ENCODE measurements at places on chromosomes 2 and 18.

DNA sequence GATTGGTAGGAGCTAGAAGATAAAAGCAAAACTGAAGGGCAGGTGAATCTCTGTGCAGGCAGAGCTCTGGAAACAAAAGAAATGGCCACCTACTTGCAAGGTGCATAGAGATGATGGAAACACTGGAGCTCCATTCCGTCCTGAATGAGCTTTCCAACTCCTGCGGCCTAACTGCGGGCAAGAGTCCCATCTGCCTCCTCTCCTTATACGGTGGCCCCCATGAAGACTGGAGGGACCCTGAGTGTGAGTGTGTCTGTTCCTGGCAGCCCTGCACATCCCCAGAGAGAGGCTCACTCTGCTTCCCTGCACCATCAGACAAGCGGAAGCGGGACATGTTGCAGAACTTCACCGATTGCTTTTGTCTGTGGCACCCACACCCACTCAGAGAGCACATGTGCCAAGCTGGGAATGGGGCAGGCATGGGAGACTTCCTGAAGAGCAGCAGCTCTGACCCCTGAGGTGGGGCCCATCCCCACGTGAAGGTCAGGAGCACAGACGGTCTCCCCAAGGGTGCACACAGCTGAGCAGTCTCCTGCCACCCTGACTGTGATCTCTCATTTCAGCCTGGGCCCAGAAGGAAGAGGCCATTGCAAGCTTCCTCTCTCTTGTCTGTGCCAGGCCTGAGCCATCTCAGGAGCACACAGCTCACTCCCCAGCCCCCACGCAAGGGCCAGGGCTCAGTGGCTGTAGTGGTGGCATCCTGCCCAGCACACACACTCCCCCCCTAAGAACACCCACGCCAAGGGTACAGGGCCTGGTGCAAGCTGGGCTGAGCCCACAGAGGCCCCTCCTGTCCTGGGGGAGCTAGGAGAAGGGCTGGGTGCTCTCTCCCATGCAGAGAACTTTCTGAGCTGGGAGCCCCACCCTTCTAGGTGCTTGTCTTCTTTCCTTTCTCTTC, 75.3 kb downstream of the STPG4 start:
- DNase-seq = no peak

- no peak for DNase-seq
Measured at GRCh38 chr2:118627156-118627555, 220.3 kb downstream of the EN1 start.

- DNase-seq = no peak
Measured at GRCh38 chr18:13398631-13399030, 180.1 kb downstream of the LDLRAD4 start.

GRCh38 chr18:80232710-80233109, 14.6 kb downstream of the PARD6G start:
- DNase-seq = no peak

DNA sequence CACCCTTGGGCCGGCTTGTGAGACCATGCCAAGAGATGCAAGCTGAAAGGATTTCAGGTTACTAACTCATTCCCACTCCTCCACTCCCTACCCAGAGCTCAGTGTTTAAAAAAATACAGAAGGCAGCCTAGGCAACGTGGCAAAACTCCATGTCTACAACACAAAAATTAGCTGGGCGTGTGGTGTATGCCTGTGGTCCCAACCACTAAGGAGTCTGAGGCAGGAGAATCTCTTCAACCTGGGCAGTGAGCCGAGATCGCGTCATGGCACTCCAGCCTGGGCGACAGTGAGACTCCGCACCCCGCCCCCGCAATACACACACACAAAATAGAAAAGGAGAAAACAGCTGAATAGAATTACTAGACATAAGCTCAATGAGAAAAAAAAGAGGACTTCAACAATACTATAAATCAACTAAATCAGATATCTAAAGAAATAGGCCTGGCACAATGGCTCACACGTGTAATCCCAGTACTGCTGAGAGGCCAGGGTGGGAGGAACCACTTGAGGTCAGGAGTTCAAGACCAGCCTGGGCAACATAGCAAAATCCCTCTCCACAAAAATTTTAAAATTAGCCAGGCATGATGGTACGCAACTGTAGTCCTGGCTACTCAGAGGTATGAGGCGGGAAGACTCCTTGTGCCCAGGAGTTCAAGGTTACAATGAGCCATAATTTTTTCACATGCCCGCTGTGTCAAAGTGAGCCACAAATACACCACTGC, 10.1 kb downstream of the IWS1 start:
- DNase-seq = peak; percentile 95

DNA sequence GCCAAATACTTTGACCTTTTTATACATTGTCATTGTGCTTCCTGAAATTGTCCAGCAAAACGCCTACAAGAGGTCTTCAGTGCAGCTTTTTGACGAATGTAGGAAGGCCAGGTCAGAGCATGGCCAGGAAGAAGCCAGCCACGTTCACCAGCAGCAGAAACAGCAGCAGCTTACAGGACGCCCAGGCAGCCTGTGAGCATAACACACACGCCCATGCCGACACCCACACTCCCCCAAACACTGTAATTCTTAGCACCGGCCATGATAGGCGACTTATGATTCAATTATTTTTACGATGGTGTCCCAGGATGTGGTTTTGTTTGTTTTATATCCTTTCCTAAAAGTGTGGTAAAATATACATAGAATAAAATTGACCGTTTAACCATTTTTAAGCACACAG, 249.1 kb upstream of the SALL3 start:
- no peak for DNase-seq

DNA sequence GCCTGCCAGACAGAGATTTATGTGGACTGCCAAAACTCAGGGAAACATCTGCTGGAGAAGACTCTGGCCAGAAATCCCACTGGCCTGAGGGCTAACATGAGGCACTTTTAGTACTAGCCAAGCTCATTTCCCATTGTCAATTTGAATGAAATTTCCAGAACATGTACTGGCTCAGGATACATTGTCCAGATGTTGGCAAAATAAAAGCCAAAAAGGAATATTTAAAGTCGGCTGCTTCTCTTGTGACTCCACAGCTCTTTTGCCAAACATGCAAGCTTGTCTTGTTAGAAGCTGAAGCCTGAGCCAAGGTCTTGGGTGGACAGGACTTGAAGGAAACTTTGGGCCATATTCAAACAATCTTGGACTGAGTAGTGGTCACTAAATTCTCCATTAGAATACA, 215.5 kb downstream of the NCKAP5 start:
- DNase-seq = no peak

- DNase-seq = no peak
Measured at GRCh38 chr2:74658516-74658915, 4.5 kb downstream of the SEMA4F start.

DNA sequence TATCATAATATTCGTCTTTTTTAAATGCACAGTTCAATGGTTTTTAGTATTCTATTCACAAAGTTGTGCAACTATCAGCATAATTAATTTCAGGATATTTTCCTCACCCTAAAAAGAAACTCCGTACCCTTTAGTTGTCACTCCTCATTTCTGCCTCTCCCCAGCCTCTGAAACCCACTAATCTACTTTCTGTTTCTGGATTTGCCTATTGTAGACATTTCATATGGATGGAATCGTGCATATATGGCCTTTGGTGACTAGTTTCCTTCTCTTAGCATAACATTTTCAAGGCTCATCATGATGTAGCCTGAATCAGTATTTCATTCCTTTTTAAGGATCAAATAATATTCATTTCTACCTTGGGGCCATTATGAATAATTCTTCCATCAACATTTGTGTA, 18.5 kb downstream of the NEURL3 start:
- no peak for DNase-seq

- no peak for DNase-seq
Measured at GRCh38 chr2:231900486-231900942, 25.7 kb downstream of the NPPC start.

DNA sequence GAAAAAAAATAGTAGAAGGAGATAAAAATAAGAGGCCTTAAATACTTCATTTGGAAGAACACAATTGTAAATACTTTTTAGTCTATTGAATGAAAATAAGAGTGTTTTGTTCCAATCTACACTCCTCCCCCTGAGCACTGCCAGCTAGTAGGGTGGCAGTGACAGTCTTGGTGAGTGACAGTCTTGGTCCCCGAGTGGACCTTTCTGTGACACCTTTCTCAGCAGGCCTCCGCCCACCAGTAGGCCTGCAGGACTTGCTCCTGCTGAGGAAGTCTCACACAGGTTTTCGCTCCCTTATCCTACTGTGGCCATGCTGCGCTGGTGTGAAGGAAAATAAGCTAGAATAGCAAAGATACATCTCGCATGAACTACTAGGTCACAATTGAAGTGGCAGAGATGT, 666.8 kb downstream of the NR4A2 start:
- no peak for DNase-seq

- DNase-seq = no peak
Measured at GRCh38 chr2:28193630-28194403, 198.8 kb upstream of the FOSL2 start.

DNA sequence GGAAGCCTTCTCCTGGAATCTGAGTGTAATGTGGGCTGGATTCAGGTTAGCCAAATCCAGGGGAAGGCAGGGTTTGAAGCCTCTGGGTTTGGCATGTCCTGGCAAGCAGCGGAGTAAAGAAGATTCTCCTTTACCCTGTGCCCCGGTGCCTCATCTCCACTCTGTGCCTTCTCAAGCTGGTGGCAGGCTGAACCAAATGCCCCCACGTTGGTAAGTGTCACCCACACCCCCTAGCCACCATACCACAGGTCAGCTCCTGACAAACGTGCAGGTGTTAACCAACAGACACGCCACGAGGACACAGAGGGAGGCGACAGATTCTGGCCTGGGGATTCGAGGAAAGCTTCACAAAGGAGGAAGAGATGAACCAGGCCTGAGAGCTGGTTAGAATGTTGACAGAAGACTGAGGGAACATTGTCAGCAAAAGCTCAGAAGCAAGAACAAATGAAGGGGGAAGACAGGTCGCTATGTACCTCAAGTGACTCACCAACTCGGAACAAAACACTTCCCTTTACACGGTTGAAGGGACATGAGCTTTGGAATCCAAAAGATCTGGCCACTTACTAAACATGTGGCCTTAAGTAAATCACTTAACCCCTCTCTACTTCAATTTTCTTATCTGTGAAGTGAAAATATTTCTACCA, 85.2 kb upstream of the LCLAT1 start:
- DNase-seq = no peak

DNA sequence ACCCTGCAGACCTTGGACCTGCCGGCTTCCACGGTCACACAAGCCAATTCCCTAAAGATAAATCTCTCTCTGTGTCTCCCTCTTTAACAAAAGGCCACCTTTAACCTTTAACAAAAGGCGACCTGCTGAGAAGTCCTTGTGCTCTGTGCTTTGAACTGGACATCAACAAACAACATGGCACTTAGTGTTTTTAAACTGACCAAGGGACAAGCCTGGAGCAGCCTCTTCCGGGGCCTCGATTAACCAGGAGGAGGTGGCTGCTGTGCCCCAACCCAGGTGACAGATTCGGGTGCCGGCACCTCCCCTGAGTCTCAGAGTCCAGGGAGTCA, 135.3 kb downstream of the RTP5 start:
- DNase-seq = no peak

GRCh38 chr18:47601581-47602272, 328.7 kb downstream of the SMAD2 start:
- no peak for DNase-seq

DNA sequence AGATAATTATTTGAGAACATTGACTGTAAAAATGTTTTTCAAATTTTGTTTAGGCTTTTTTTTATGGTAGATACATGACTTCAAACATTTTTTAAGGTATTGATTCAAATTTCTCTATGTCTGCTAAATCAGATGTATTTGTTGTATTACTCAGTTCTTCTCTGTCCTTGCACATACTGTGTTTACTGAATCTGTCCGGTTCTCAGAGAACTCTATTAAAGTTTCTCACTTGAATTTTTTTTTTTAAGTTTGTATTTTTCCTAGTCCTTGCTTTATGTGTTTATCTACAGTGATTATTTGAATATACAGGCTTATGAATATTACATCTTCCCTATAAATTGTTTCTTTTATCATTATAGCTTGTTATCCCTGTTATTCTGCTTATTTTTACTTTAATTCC, 5.3 kb downstream of the SEPTIN2 start:
- DNase-seq = no peak

GRCh38 chr2:7037340-7038333, 120.4 kb downstream of the RNF144A start:
- no peak for DNase-seq

GRCh38 chr2:190467575-190468083, 59.5 kb downstream of the MFSD6 start:
- DNase-seq = peak; percentile 46

GRCh38 chr2:48415836-48416515, 114.0 kb upstream of the STON1 start:
- peak; percentile 13 for DNase-seq

- DNase-seq = no peak
Measured at GRCh38 chr2:201263779-201264178, 3.4 kb downstream of the CASP8 start.

DNA sequence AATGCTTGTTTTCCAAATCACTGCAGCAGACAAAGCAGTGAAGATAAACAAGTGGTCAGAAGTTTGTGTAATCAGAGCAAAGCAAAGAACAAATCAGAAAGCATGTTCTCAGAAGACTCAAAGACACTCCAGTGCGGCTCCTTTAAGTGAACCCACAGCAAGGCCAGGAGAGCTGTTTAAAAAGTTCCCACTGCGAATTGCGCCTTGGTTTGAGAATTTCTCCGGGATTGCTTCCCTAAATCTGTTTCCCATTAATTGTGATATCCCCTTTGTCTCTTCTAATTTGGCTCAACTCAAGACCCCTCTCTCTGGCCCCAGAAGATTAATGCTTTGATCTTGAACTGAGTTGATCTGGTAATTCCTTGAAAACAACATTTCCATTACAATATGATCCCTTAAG, 122.4 kb upstream of the BCL2L11 start:
- no peak for DNase-seq

DNA sequence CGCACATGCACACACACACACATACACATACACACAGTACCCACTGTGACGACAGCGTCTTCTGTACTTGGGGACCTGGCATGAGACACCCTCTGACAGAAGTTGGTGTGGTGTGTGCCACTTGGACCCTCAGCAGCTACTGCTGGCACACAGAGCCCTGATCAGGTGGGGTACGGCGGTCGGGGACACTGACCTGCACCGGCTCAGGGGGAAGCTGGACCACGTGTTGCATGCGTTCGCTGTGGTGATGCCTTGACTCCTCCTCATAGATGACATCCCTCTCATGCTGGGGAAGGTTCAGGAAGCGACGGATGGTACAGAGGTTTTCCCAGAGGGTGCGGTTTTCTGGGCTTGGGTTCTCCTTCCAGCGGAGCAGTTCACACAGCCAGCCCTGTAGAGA, 149.2 kb downstream of the SATB2 start:
- no peak for DNase-seq

DNA sequence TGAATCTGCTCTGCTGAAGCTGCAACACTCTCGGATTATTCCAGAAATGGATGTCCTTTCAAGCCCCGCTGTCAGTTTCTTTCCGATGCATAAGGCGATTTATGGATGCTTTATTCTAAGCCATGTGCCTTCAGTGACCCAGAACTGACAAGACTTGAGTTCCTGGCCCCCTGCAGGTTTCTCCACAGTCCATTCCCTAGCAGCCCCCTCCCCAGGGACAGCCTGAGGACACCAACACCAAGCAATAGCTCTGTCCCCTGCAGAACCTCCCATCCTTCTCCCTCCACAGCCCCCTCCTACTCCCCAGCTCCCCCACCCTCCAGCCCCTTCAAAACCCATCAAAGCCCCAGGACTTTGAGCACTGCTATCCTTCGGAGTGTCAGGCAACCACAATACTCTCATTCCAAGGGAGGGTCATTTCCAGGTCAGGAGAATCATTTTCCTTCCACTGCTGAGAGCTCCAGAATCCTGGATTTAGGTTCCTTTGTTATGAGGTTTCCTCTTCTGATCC, 24.6 kb upstream of the SPP2 start:
- no peak for DNase-seq

GRCh38 chr18:5891854-5892215, 3.5 kb downstream of the TMEM200C start:
- no peak for DNase-seq
